ENCODE measurements at places on chromosomes 1 and 21. TPM values are rescaled to one million over a fixed set of nuclear protein-coding genes. Genes with fewer than 3 reads are reported as not detected.

The NKAIN1 gene
- not detected for total RNA-seq

- peaks cover 10% of the 10 kb centered on the region for H3K36me3 ChIP-seq
- H3K27me3 ChIP-seq, result no peaks in the 10 kb centered on the region
- H3K4me3 ChIP-seq, result no peak overlapping the region
- peaks cover 13% of the 10 kb centered on the region for H3K4me1 ChIP-seq
- DNase-seq, result no peak
These were observed 198.6 kb downstream of the SIPA1L2 start for GRCh38 chr1:232431326-232431725.

- no peaks in the 10 kb centered on the region for H3K27me3 ChIP-seq
- H3K4me3 ChIP-seq, result no peak overlapping the region
- DNase-seq, result no peak
These were observed 14.5 kb upstream of the CFAP298 start for GRCh38 chr21:32626621-32627196.

DNA sequence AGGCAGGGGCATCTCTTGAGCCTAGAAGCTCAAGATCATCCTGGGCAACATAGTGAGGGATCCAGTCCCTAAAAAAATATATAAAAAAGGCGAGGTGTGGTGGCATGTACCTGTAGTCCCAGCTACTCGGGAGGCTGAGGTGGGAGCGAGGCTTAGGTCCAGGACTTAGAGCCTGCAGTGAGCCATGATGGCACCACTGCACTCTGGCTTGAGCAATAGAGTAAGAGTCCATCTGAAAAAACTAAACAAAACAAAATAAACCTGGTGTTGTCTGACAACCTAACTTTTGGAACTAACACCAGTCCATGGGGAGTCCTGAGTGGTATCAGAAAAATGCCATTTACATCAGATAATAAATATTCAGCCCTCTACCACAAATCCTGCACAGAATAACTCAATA is 110.1 kb upstream of the NRIP1 start:
- no peaks in the 10 kb centered on the region for H3K36me3 ChIP-seq
- H3K4me1 ChIP-seq, result no peaks in the 10 kb centered on the region
- H3K27me3 ChIP-seq, result no peaks in the 10 kb centered on the region

DNA sequence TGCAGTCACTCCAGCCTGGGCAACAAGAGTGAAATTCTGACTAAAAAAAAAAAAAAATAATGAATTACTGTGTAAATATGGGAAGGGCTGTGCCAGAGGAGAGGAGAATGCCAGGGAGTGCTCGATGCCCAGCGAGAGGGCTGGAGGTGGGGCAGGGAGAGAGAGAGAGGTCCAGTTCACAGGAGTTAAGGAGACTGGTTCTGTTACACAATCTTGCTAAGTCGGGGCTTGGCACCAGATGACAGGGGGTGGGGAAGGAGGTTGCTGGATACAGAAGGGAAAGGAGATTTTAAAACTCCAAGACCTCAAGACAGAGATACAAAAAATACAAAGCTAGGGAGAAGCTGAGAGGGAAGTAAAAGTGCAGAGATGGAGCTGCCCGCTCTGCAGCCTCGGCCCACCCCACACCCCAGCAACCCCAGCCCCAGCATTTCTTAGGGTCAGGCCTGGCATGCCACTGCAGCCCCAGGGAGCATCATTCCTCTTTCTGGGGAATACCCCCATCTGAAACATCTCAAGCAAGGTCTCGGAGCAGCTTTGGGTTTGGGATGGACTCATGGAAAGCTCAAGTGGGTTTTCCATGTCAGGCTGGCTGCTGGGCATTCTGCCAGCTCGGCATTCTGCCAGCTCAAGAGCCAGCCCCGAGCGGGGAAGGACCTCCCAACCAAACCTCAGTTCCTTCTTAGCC is 991 bp downstream of the SELENBP1 start:
- H3K4me3 ChIP-seq, result peak overlapping the region; percentile 39
- peaks cover 38% of the 10 kb centered on the region for H3K4me1 ChIP-seq
- peak overlapping the region; percentile 17 for H3K27ac ChIP-seq
- H3K27me3 ChIP-seq, result no peaks in the 10 kb centered on the region

GRCh38 chr1:116485071-116485735 is 85.6 kb downstream of the CD58 start:
- peak; percentile 92 for DNase-seq
- H3K36me3 ChIP-seq, result no peaks in the 10 kb centered on the region
- no peak overlapping the region for H3K4me3 ChIP-seq
- no peaks in the 10 kb centered on the region for H3K27me3 ChIP-seq

The PMF1 gene
- total RNA-seq, result 66.9 TPM

The CENPS gene
- total RNA-seq, result 15.5 TPM

The APOBEC4 gene
- 5.3 TPM for total RNA-seq

DNA sequence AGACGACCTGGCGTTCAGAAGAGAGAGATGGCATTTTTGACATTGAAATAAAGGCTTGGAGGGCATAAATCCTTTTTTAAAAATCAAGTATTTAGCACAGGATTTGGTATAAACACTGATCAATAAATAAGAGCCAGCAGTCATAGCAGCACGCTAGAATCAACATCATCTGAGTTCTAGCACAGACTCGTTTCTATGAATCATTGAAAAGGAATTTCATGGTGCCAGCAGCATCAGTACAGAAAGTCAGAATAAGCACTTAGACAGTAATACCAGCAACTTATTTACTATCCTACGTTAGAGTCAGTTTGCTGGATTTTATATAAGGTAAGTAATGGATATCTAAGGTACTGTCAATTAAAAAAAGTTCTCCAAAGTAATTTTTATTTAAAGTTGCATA is 119.3 kb downstream of the HLCS start:
- H3K36me3 ChIP-seq, result no peaks in the 10 kb centered on the region
- H3K27ac ChIP-seq, result no peak overlapping the region
- DNase-seq, result peak; percentile 61
- no peaks in the 10 kb centered on the region for H3K4me1 ChIP-seq
- H3K4me3 ChIP-seq, result no peak overlapping the region

DNA sequence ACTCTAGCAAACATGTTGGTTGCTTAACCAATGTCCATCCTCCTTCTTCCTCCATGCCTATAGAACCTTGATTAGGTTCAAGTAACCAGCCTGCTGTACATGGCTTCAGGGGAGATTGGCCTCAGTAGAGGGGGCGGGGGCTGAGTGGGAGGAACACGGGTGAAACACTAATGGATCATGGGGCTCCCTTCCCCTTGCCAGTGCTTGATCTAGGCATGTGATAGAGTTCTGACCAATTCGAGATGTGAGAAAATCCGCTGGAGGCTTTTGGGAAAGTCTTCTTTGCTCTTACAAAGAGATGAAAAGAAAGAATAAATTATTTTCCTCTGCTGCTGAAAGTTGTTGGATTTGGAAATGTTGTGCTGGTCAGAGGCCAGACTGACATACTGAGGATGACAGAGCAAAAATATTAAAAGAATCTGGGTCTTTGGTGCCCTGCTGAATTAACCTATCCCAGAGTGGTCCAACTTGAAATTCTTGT is 5.2 kb upstream of the OTUD7B start:
- peak overlapping the region; percentile 59 for H3K27ac ChIP-seq
- H3K27me3 ChIP-seq, result no peaks in the 10 kb centered on the region
- DNase-seq, result no peak
- H3K36me3 ChIP-seq, result no peaks in the 10 kb centered on the region

GRCh38 chr1:192703283-192704206 is 67.6 kb downstream of the RGS13 start:
- no peaks in the 10 kb centered on the region for H3K27me3 ChIP-seq
- no peak overlapping the region for H3K4me3 ChIP-seq
- no peak for DNase-seq
- peaks cover 11% of the 10 kb centered on the region for H3K4me1 ChIP-seq
- no peaks in the 10 kb centered on the region for H3K36me3 ChIP-seq

Data from lung (tissue), 17 donors.